Brain microvascular endothelial cell (primary cell): ENCODE measurements at places on chromosomes 1 and 21.

GRCh38 chr1:100581096-100581705, 43.3 kb downstream of the GPR88 start:
- no peak for DNase-seq

DNA sequence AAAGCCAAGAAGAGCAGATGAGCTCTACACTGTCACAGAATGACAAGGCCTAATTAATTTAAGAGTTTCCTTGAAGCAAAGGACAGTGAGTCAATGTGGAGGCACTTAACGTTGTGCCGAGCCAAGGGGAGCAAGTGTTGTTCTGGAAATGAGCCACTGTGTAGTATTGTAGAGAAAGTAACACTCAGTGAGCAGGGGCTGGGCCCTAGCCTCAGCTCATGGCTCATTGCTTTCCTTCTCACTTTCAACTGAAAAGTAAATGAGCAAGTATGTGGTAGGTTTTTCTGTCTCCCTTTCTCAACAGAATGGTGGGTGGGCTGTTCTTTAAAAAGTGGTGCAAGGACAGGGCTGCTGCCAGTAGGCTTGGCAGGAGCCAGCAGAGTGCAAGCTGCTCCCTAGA, 11.8 kb upstream of the KIAA0040 start:
- no peak for DNase-seq

DNA sequence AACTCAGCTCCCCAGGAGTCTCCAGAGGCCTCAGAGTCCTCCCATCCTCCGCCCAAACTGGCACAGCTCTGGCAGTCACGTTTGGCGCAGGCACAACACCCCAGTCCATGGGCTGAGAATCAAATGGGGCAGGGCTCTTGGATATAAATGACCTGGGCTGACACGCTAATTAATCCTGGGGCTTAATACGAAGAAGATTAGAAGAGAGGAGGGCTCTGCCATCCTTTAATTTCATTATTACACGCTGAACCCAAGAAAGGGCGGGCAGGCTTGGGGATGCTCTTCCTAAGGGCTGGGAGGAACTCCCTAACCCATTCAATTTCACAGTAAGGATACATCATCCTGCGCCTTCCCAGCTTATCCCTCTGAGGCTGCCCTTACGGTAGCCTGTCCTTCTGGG, 2.4 kb downstream of the GRIK3 start:
- DNase-seq: no peak

- DNase-seq: no peak
These were observed 146.8 kb downstream of the BEND5 start for GRCh38 chr1:48629867-48630266.

GRCh38 chr1:7378346-7379130, 392.6 kb upstream of the VAMP3 start:
- no peak for DNase-seq

GRCh38 chr1:183881387-183882131, 76.6 kb downstream of the RGL1 start:
- DNase-seq: peak; percentile 78

GRCh38 chr1:109605381-109605780, 14.0 kb downstream of the GNAT2 start:
- DNase-seq: no peak

DNA sequence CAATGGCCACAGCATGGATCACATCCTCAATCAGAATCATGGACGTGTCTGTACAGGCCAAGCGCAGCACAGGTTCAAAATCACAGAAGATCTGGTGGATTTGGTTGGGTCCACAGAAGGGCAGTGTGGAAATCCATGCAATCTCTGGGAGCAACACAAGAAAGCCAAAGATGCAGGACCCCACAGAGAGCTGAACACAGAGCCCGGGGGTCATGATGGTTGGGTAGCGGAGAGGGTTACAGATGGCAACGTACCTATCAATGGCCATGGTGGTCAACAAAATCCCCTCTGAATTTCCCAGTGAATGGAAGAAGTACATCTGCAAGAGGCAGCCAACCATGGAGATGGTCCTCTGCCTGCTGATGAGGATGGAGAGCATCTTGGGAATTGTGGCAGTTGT, 3.9 kb upstream of the OR6K3 start:
- DNase-seq: no peak

- DNase-seq: no peak
These were observed 375.9 kb downstream of the DSCAM start for GRCh38 chr21:40471103-40471502.

DNA sequence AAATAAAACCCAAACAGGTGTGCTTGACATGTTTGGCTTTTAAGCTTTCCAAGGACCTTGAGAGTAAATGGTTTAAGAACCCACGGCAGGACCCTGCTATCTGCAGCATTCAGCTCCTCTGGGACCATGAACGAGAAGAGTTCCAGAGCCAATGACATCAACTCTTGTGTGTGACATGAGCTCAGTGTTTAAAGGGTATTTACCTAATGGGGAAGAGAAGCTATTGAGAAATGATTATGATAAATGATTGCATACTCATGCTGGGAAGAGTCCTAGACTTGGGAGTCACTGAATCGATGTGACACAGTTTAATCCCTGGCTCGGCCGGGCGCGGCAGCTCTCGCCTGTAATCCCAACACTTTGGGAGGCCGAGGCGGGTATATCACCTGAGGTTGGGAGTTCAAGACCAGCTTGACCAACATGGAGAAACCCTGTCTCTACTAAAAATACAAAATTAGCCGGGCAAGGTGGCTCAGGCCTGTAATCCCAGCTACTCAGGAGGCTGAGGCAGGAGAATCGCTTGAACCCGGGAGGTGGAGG, 55.4 kb downstream of the KANK4 start:
- DNase-seq: no peak

GRCh38 chr1:205533748-205534443, 29.4 kb downstream of the CDK18 start:
- DNase-seq: no peak

DNA sequence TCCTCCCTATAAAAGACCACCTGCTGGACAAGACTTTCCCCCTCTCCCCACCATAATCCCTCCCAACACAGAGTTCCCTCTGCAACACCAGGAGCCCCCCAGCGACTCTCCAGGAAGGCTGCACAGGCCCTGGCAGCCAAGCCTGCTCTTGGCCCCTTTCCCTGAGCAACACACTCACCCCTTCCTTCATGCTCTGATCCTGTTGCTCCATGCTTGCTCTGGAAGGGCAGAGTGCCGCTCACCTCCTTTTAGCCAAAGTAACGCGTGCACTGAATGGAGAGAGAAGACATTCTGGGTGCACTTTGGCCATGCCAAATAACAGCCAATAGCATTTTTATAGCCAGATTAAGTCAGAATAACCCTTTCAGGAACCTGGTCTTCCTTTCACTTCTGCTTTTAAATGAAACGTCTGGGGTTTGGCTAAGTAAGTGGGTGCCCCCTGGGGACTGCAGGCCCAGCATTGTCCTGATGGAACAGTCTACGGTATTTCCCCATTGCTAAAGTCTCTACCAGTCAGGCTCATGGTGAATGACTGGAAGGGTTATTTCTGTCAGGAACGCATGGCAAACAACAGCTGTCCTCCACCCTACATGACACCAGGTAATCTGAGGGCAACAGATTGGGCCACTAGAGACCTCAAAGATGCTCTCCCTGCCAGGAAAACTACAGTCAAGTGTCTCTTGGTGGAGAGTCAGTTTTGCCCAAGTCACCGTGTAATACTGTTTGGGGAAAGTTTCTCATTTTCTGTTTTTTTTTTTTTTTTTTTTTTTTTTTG, at the start of gene SLC2A5:
TSS of gene SLC2A5 (minus strand) at position 310 of the 775 bp plus-strand sequence. CDS start at position 211, 99 bp downstream.
- no peak for DNase-seq

- no peak for DNase-seq
These were observed 29.1 kb upstream of the NFIA start for GRCh38 chr1:61053226-61053711.

DNA sequence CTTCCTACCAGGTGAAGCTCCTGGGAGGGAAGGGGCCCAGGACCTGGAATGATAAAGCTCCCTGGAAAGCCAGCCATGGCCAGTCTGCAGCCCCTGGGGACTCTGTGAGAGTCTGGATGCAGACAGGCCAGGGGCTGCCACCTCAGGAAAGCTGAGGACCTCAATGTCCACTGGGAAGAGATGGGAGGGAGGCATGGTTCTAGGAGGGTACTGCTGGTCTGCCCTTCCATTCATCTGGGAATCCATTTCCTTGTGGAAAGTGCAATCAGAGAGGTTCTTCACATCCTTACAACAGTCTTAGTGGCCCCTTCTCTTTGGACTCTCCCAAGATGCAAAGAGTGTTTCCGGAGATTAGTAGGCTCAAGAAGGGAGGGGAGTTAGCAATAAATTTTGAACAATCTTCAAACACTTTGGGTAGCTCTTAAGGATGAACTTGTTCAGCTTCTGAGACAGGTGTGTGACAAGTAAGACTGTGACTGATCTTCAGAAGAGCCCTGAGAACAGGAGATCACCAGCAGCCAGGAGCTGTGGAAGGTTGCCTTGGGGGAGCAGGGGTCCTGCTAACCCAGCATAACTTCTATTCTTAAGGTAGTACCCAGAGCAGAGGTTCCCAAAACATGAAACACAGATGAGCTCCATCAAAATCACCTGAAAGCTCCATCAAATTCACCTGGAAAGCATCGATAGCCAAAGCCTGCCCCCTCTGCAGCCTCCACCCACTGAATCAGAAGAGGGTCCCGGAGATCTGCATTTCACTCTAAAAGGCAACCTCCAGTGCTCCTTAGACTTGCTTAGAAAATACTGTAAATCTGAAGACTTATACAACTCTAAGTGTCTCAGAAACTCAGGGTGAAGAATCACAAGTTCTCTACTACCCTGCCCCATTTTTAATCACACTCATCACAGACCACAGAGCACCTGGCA, 616 bp upstream of the LAX1 start:
- no peak for DNase-seq

- peak; percentile 33 for DNase-seq
These were observed 126.4 kb downstream of the VPS13D start for GRCh38 chr1:12356004-12356890.
